ENCODE measurements at places on chromosomes 3 and 15.

DNA sequence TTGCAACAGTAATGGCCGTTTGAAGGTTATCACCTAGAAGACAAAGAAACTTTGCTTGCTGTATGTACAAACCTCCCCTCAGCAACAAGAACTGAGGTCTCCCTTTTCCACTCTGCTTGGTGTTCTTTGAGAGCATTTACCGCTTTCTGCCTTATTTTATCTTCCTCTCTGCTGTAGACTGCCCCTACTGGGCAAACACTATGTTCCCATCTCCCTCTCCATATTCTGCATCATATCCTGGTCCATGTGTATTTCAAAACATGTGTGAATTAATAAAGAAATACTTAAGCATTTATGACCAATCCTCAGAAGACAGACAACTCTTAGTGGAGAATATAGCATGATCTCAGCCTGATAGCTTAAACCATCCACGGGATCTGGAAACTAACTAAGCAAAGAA, 64.4 kb downstream of the ATP13A5 start:
- no peak for DNase-seq

DNA sequence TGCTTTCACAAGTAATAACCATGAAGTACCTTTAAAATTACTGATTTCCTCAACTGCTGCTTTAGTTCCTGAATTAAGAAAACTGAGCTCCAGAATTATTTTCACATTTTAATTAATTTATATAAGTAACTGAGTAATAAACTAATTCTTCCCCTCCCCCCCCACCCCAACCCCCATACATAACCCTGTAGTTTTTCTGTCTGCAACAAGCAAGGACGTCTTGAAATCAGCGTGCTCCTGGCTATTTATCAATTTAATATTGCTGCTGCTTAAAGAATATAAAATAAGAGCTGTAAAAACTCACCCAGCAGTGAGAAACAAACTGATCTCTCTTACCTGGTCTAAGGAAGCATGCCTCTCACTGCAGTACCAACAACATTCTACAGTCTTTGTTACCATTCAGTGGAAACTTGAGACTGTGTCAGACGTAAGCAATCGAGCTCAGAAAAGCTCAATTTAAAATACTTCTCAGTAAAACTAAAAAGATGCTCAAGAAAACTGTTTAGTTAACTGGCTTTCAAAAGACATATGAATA, 121.0 kb downstream of the TFDP2 start:
- peak; percentile 82 for DNase-seq

DNA sequence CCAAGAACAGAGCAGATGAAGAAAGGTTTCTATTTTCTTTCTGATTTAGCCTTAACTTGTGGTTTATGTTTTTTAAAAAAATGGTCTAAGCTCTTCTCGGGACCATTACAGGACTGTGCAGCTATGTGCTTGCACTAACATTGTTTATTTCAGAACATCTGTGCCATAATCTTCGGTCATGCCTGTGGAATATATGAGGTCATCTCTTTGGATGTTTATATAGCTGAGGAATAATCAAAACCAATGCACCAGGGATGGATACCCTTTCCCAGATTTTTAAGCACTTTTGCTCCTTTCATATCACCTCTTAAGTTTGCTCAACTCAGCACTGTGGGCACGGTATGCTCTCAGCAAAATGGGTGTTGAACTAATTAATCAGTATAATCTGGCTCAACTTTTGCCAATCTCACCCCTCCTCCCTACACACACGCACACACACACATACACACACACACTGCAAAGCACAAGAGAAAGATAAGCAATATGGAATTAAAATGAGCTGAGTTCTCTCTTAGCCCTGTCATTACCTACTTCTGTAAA, 268.5 kb upstream of the TMC3 start:
- peak; percentile 87 for DNase-seq

GRCh38 chr3:124303305-124303910, 311.5 kb upstream of the ROPN1 start:
- DNase-seq: no peak

GRCh38 chr3:53806182-53807116, 39.8 kb downstream of the CHDH start:
- DNase-seq: peak; percentile 84

DNA sequence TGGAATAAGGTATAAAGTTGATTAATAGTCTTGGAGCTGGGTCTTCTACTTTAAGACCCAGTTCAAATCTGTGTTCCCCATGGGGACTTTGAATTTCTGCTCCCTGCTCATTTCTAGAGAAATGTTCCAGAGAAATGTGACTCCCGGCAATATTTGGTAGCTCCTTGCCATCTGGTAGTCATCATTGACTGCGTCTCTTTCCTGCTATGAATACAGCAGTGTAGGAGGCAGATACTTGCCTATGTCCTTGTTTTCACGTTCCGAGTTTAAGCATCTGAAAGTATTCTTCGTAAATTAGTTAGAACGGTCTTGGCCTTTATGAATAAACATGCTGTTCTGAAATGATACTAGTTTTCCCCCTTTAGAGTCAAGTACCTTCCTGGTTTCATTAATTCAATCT, 352.9 kb downstream of the PTPRG start:
- peak; percentile 23 for DNase-seq

DNA sequence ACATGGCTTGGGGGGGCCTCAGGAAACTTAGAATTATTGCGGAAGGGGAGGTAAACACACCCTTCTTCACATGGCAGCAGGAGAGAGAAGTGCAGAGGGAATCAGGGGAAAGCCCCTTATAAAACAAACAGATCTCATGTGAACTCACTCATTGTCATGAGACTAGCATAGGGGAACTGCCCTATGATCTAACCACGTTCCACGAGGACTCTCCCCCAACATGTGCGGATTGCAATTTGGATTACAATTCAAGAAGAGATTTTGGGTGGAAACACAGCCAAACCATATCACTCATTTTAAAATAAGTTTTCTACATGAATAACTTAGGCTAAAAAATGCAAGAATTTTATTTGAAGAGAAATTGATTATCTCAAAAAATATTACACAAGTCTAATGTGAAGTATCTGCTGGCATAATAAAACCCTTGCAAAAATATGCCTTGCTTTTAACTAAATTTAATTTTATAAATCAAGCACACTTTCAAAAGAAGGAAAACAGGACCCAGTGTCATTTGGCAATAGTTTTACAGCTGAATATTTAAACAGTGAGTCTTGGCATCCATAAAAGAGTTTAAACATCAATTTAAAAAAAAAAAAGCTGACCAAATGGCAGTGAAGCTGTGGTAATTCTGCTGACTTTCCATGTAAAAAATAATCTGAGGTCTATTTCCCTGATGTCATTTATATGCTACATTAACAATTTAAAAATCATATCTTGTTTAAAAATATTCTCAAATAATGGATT, 1057.2 kb downstream of the NAALADL2 start:
- DNase-seq: no peak

DNA sequence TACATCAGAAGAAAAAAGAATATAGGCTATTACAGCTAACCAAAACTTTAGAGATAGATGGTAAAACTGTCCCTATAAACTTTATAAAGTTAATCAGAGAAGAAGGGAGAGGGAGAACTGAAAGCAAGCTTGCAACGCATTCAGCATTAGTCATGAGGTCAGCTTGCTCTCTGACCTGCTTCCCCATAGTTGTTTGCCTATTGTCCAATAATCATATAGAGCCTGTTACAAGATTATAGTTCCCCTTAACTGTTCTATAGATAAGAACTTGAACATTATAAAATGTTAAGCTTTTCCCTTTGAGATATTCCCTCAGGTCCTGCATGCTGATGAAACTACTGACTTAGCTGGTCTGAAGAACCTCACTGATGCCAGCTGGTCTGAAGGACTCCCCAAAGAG, 74.5 kb downstream of the CPNE4 start:
- DNase-seq: no peak

DNA sequence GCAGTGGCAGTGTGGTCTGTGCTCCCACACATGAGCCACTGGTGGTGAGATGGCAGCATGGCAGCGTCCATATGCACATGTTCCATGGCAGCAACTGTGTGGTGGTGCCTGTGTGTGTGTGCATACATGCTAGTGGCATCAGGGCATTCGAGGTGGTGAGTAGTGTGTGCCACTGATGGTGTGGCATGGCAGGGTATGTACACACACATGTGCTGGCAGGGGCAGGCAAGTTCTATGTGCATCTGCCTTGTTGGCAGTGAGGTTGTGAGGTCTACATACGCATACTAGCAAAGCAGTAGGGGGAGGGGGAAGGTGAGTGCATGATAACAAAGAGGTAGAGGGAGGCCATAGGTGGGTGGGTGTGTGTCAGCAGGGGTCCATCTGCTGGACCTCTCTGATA, 378.7 kb downstream of the C3orf38 start:
- DNase-seq: no peak

GRCh38 chr15:41011055-41011815, 58.0 kb downstream of the CHAC1 start:
- DNase-seq: no peak

DNA sequence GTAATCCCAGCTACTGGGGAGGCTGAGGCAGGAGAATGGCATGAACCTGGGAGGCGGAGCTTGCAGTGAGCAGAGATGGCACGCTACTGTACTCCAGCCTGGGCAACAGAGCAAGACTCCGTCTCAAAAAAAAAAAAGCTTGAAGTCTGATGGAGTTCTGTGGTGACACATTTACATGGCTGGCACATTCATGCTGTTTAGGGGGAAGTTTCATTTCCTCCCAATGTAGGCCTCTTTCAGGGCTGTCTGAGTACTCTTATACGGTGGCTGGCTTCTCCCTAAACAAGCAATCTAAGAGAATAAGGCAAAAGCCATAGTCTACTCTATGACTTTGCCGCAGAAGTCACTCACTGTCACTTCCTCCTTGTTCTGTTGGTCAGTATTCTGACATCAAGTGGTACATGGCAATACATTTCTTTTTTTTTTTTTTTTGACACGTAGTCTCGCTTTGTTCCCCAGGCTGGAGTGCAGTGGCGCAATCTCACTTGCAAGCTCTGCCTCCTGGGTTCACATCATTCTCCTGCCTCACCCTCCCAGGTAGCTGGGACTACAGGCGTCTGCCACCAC, 41.2 kb downstream of the OIP5 start:
- no peak for DNase-seq

GRCh38 chr3:144626835-144627234, 655.2 kb downstream of the DIPK2A start:
- DNase-seq: no peak

GRCh38 chr3:110905121-110905520, 166.5 kb upstream of the NECTIN3 start:
- DNase-seq: no peak

DNA sequence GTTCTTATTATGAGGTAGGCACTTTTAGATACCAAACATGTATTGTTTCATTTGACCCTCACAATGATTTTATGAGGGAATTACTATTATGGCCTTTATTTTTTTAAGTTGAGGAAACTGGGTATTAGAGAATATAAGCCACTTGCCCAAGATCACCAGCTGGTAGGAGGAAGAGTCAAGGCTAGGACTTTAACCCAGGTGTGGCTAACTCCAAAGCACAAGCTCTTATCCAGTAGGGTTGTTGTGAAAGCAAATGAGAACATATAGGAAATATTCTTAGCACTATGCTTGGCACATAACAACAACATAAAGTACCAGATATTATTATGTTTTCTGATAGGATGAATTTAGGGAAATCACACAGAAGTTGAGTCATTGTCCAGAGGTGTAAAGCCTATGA, 7.9 kb downstream of the BTLA start:
- no peak for DNase-seq

- no peak for DNase-seq
Observed at GRCh38 chr15:84904419-84904818, 20.0 kb downstream of the SLC28A1 start.

DNA sequence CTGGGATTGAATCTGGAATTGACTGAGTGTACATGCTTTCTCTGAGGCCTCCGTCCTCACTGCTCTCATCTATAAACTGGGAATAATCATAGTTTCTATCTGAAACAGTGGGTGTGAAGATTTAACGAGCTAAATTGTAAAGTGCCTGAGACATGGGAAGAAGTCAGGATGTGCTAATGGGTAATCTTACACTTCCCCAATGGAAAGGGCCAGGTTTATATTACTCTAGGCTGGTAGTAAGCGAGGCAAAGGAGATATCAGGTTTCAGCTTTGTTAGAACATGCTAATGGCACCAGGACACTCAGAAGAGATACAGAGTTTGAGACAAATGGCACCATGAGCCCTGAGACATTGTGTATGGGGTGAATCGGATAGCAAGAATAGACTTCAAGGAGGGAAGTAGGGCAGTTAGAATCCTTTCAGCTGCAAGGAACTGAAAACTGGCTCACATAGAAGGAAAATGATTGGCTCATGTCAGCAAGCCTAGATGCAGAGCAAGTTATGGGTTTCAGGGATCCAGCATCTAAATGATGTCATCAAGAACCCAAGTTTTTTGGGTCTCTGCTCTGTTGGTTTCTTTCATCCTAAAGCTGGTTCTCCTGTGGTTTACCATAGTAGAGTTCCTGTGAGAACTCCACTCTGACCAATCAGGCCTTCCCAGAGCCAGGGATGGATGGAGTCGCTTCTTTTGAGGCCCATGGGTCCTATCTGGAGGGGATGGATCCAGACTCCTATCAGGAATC, 21.8 kb downstream of the FLNB start:
- no peak for DNase-seq
